ENCODE measurements at places on chromosomes 7 and 10.
A peak's percentile ranks its signal among the peaks of the same experiment; 100 is the strongest.

DNA sequence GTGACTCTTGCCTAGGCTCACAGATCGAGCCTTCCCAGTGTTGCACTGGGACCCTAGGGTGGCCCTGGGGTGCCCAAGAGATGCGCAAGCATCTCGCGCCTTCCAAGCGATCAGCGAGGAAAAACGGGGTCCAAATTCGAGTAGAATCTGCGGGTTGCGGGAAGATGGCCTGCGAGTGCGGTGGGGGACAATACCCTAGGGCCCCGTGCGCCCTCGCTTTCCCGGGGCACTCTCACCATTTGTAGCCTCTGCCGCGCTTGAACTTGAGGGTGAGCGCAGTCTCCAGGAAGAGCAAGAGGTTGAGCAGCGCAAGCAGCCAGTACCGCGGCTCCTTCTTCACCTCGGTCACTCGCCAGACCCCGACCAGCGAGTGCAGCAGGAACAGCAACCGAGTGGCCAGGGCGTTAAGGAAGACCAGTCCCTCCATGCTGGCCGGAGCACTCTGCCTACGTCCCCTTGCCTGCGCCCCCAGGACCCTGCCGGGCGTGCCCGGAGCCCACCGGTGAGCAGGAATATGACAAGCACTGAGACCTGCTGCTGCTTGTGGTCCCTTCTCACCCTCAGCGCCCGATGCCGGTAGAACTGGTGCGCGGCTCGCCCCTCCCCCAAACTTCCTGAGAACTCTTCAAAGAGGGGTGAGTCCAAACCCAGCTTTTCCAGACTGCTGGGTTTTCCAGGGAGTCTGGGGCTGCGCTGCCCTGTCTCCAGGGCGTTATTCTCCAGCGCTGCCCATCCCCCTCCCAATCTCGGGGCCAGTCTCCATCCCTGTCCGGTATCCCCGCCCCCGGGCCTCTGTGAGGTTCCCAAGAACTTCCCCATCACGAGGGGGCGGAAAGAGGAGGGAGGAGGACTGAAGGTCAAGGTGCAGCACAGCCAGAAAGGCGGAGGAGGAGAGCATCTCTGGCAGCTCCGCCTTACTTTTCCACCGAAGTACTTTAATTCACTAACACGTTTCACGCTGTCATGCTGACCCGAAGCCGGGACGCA, at the start of gene TMEM26:
TSS of gene TMEM26 (minus strand) at position 727 of the 987 bp plus-strand sequence. CDS start at position 427, 300 bp downstream.
- peak within 1 kb of the TSS; percentile 84 for H3K4me3 ChIP-seq
- H3K36me3 ChIP-seq, result no peaks in the 10 kb centered on the region
- peaks cover 1% of the 10 kb centered on the region for H3K4me1 ChIP-seq
- peaks cover 21% of the 10 kb centered on the region for H3K27me3 ChIP-seq
- no peak within 1 kb of the TSS for H3K27ac ChIP-seq

- peaks cover 6% of the 10 kb centered on the region for H3K27me3 ChIP-seq
- H3K4me3 ChIP-seq, result peak within 1 kb of the TSS; percentile 60
- no peak within 1 kb of the TSS for H3K27ac ChIP-seq
Observed at GRCh38 chr7:113086431-113086888, at the start of gene GPR85. TSS of gene GPR85 (minus strand) at chr7:113086827. CDS start at chr7:113084721, 2,106 bp downstream.

DNA sequence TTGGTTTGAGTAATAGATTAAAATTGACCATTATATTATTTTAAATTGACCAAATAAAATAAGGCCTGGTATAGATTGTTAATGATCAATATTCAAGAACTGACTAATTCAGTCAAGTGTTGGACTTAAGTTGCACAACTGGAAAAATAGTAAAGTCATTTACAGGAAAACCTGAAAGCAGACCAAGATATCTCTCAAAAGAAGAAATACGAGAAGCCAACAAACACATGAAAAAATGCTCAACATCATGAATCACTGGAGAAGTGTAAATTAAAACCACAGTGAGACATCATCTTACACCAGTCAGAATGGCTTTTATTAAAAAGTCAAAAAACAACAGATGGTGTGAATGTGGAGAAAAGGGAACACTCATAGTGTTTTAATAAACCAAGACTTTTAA, 80.4 kb upstream of the MALRD1 start:
- H3K4me1 ChIP-seq, result no peaks in the 10 kb centered on the region
- no peaks in the 10 kb centered on the region for H3K36me3 ChIP-seq
- DNase-seq, result no peak
- no peak overlapping the region for H3K4me3 ChIP-seq
- no peak overlapping the region for H3K27ac ChIP-seq

DNA sequence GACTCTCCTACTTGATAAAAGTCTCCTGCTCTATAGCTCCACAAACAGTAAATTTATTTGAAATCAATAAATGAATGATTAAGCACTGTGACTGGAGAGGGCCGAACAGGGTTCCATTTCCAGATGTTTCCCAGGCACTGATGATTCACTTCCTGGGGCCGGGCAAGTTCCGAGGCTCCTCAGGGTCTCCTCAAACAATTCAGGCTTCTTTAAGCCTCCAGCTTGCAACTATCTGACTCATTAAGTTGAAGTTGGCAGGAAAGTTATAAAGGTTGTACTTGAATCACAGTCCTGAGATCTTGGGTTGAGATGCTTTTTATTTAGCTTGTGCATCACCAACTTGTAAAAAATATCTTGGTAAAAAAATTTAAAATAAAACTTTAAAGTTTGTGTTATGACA, 612.9 kb downstream of the DNAJB6 start:
- H3K4me3 ChIP-seq, result no peak overlapping the region
- H3K27me3 ChIP-seq, result no peaks in the 10 kb centered on the region
- H3K27ac ChIP-seq, result no peak overlapping the region
- DNase-seq, result no peak
- no peaks in the 10 kb centered on the region for H3K36me3 ChIP-seq

- H3K4me3 ChIP-seq, result peak overlapping the region; percentile 26
- no peak for DNase-seq
- no peak overlapping the region for H3K27ac ChIP-seq
- H3K4me1 ChIP-seq, result peaks cover 23% of the 10 kb centered on the region
- peaks cover 100% of the 10 kb centered on the region for H3K27me3 ChIP-seq
Observed at GRCh38 chr10:100828738-100829096, 83.3 kb downstream of the PAX2 start.

- H3K27ac ChIP-seq, result no peak overlapping the region
- H3K4me3 ChIP-seq, result no peak overlapping the region
- no peaks in the 10 kb centered on the region for H3K36me3 ChIP-seq
- peaks cover 3% of the 10 kb centered on the region for H3K4me1 ChIP-seq
- H3K27me3 ChIP-seq, result no peaks in the 10 kb centered on the region
Observed at GRCh38 chr10:88527245-88527644, 55.9 kb downstream of the RNLS start.

DNA sequence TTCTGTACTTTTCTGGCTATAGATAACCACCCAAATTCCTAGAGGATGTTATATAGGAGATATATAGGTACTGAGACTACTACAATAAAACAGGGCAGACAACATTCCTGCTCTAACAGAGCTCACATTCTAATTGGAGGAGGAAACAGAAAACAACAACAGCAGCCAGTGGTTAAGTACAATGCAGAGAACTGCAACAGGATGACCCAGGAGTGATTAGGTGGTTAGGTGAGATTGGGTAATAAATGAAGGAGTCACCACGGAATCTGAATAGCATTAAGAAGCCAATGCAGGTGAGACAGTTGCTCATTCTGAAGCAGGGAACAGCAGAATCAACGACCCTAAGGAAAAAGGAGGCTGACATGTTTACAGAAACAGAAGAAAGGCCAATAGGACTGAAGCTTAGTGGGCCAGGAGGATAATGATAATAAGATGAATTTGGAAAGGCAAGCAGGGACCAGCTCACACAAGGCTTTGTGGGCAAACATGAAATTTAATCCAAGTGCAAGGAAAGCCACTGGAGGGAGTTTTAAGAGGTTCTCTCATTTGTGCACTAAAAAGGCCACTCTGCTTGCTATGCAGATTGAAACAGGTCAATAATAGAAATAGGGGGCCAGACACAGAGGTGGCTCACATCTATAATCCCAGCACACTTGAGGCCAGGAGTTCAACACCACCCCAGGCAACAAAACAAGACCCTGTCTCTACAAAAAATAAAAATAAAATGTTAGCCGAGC, 16.9 kb upstream of the REEP3 start:
- DNase-seq, result no peak
- H3K4me3 ChIP-seq, result no peak overlapping the region
- no peaks in the 10 kb centered on the region for H3K4me1 ChIP-seq
- no peaks in the 10 kb centered on the region for H3K36me3 ChIP-seq

DNA sequence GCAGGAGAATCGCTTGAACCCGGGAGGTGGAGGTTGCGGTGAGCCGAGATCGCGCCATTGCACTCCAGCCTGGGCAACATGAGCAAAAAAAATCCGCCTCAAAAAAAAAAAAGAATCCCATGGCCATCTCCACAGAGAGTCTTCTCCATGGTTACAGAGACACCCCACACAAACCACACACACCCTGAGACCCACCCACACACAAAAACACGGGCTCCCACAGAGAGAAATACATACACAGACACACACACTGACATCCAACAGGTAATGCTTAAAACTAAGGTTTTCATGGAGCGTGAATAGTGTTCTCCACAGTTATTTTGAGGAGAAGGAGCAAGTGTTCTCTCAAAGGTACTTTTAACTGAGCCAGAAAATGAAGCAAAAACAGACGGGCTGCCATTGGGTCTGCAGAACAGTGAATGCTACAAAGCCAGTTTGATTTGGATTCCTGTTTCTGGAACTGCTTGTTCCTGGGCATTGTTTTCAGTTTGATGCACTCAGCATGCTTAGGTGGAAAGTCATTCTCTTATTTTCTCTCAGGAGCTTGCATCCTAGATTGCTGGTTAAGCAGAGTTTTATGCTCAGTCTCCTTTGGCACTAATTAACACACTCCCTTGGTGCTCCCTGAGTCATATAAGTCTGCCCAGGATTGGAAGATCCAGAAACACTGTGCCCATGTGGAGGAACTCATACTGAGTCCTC, 15.4 kb downstream of the AHCYL2 start:
- no peak overlapping the region for H3K4me3 ChIP-seq
- H3K36me3 ChIP-seq, result no peaks in the 10 kb centered on the region
- H3K27me3 ChIP-seq, result no peaks in the 10 kb centered on the region
- no peaks in the 10 kb centered on the region for H3K4me1 ChIP-seq
- DNase-seq, result no peak

GRCh38 chr10:118835682-118836326, 81.0 kb upstream of the CACUL1 start:
- H3K4me1 ChIP-seq, result no peaks in the 10 kb centered on the region
- no peak overlapping the region for H3K27ac ChIP-seq

GRCh38 chr10:22365644-22366434, 20.5 kb downstream of the SPAG6 start:
- H3K27me3 ChIP-seq, result no peaks in the 10 kb centered on the region
- no peaks in the 10 kb centered on the region for H3K36me3 ChIP-seq
- DNase-seq, result no peak
- H3K27ac ChIP-seq, result no peak overlapping the region
- no peak overlapping the region for H3K4me3 ChIP-seq
- no peaks in the 10 kb centered on the region for H3K4me1 ChIP-seq

- H3K4me1 ChIP-seq, result peaks cover 2% of the 10 kb centered on the region
- no peak for DNase-seq
- H3K27me3 ChIP-seq, result no peaks in the 10 kb centered on the region
- H3K36me3 ChIP-seq, result no peaks in the 10 kb centered on the region
Observed at GRCh38 chr7:77797734-77798393, 370 bp downstream of the TMEM60 start.

GRCh38 chr10:109977382-109977806, 30.4 kb upstream of the ADD3 start:
- H3K27me3 ChIP-seq, result no peaks in the 10 kb centered on the region
- H3K36me3 ChIP-seq, result no peaks in the 10 kb centered on the region
- no peak for DNase-seq
- H3K4me3 ChIP-seq, result no peak overlapping the region

DNA sequence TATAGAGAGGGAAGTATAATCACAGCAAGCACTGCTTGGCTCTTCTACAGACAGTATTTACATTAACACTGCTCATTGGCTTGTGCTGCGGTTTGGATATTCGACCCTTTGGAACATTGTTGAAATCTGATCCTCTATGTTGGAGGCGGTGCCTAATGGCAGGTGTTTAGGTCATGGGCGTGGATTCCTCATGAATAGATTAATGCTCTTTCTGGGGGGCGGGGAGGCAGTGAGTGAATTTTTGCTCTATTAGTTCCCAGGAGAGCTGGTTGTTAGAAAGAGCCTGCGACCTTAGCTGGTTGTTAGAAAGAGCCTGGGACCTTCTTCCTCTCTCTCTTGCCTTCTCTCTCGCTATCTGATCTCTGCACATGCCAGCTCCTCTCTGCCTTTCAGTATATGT, 77.3 kb upstream of the SVIL start:
- no peak for DNase-seq
- no peaks in the 10 kb centered on the region for H3K27me3 ChIP-seq
- peak overlapping the region; percentile 11 for H3K4me3 ChIP-seq
- H3K36me3 ChIP-seq, result no peaks in the 10 kb centered on the region
- H3K4me1 ChIP-seq, result peaks cover 8% of the 10 kb centered on the region
- no peak overlapping the region for H3K27ac ChIP-seq

DNA sequence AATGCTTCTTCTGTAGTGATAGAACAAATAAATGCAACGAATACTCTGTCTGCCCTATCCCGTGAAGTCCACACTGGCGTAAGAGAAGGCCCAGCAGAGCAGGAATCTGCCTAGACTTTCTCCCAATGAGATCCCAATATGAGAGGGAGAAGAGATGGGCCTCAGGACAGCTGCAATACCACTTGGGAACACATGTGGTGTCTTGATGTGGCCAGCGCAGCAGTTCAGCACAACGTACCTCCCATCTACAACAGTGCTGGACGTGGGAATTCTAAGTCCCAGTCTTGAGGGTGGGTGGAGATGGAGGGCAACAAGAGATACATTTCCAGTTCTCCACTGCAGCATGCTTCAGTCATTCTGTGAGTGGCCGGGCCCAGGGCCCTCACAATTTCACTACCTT, 45.8 kb downstream of the FIGNL1 start:
- no peaks in the 10 kb centered on the region for H3K27me3 ChIP-seq
- no peak for DNase-seq
- H3K4me1 ChIP-seq, result no peaks in the 10 kb centered on the region

DNA sequence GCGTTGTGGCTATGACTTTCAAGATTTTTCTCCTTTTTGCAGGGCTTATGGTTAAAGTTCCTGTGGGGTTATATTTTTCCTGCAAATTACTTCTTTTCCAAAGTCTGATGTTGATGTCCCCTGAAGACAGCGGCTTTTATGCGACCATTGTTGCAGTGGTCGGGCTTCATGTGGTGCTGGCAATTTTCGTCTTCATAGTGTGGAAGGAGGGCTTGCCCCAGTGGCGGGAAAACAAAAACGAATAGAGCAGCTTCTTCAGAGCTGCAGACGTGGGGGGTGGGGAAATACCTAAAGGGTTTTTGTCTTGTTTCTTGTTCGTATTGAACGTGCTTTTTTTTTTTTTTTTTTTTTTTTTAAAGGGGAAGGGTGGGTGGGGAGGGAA, 53.8 kb downstream of the MCMBP start:
- peak overlapping the region; percentile 87 for H3K27ac ChIP-seq
- no peaks in the 10 kb centered on the region for H3K27me3 ChIP-seq
- peak; percentile 10 for DNase-seq
- peaks cover 15% of the 10 kb centered on the region for H3K36me3 ChIP-seq
- peak overlapping the region; percentile 76 for H3K4me3 ChIP-seq

- no peak for DNase-seq
- no peaks in the 10 kb centered on the region for H3K27me3 ChIP-seq
- peaks cover 8% of the 10 kb centered on the region for H3K4me1 ChIP-seq
- H3K36me3 ChIP-seq, result no peaks in the 10 kb centered on the region
Observed at GRCh38 chr10:13890233-13891127, 303.7 kb downstream of the PRPF18 start.

All from H1 (cell line).